ENCODE measurements at places on chromosomes 6 and 20. TPM values are rescaled to one million over a fixed set of nuclear protein-coding genes. Genes with fewer than 3 reads are reported as not detected.

ARG1 gene
- not detected for total RNA-seq

DNA sequence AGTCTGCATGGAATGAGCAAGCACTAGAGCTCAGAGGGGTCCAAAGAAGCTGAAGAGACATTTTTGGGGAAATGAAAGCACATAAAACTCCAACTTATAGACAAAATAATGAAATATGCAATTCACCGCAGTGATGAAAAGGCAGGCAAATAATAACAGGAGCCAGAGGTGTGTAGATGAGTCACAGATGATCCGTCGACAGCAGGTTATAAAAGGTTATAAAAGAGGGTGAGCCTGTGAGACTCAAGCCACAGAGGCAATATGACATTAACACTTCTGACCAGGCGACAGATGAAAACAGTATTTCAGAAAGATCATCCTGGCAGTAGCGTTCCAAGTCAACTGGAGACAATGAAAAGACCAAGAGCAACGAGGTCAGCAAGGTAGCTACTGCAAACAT is 35.8 kb upstream of the ANKRD60 start:
- no peaks in the 10 kb centered on the region for H3K27me3 ChIP-seq
- H3K4me1 ChIP-seq: peaks cover 12% of the 10 kb centered on the region
- peaks cover 4% of the 10 kb centered on the region for H3K36me3 ChIP-seq
- no peak for DNase-seq
- no peak overlapping the region for H3K27ac ChIP-seq
- no peak overlapping the region for H3K4me3 ChIP-seq

DNA sequence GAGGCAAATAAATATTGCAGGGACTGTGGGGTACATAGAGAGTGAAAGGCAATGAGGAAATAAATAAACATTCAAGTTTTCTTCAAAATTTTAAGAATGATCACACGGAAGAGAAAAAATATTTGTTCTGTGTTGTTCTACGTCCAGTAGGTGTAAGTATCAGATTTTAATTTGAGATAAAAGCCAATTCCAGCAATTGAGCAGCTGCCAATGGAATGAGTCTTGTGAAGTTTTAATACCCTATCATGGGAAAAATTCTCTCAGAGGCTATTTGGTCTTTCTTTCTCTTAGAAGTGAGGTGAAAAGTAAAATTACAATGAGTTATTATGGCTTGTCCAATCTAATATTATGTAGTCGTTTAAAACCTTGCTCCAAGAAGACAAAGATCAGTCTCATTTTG is 195.7 kb upstream of the CITED2 start:
- no peak overlapping the region for H3K4me3 ChIP-seq
- H3K27me3 ChIP-seq: no peaks in the 10 kb centered on the region
- no peak overlapping the region for H3K27ac ChIP-seq
- no peak for DNase-seq
- no peaks in the 10 kb centered on the region for H3K36me3 ChIP-seq

- no peak for DNase-seq
- no peaks in the 10 kb centered on the region for H3K27me3 ChIP-seq
- H3K4me1 ChIP-seq: peaks cover 27% of the 10 kb centered on the region
- H3K36me3 ChIP-seq: peaks cover 3% of the 10 kb centered on the region
- no peak overlapping the region for H3K4me3 ChIP-seq
Measured at GRCh38 chr6:155152211-155153076, 111.4 kb upstream of the CLDN20 start.

Data from neural crest cell (in vitro differentiated cells).